ENCODE measurements at places on chromosomes 12 and 14.
A peak's percentile ranks its signal among the peaks of the same experiment; 100 is the strongest.

DNA sequence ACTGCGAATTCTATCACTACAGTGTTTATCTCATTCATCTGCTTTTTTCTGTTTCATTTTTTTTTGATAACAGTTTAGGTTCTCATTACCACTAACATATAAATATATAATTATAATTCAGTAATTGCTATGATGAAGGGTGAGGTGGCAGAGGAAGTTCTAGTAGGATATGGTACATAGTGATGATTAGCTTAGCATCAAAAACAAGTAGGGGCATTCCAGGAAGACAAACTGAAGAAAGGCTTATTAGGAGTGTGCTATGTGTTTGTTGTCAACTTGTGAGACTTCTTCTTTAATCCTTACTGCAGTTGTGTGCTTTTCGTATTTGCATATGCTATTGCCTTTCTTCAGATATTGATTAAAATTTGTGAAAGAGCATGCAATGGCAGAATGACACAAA lies 20.6 kb downstream of the FUT8 start:
- DNase-seq: no peak

GRCh38 chr14:28758885-28759652 lies 7.5 kb upstream of the FOXG1 start:
- no peak for DNase-seq

- DNase-seq: no peak
These were observed 12.8 kb downstream of the MTHFD1 start for GRCh38 chr14:64400829-64401459.

DNA sequence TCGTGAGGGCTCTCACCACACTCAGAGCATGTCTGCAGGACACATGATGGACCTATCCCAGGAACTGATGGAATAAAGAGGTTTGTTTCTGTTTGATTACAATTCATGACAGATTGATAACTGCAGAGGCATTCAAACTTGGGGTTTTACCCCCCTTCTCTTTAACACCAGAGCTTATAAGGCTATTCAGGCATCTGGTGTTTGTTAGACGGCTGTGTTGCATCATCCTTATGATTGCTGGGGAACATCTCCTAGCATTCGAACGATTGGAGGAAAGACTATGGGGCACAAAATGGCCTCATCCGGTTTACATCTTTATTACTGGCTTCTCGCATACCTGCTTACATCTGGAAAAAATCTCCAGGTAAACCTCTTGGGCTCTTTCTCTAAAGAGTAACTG lies 191.8 kb downstream of the MSRB3 start:
- DNase-seq: no peak

DNA sequence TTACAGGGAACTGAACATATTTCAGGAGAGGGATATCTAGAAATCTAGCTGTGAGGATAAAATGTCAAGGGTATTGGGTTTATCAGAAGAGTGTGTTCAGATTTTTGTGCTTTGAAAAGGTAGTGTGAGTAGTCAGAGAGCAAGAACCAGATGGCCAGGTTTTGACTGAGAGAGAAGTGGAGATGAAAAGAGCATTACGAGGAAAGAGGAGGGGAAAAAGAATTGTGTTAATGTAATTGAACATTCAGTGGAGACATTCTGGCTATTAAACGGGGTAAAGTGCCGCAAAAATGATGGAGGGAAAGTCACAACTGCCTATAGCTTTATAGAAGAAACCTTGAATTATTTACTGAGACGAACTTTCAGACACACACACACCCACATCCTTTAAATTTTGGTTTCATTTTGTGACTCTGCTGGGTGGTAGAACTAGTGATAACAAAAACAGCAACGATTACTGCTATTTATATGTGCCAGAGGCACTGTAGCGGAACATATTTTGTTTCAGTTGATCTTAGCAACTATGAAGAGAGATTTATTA lies 213.6 kb downstream of the ERC1 start:
- no peak for DNase-seq

GRCh38 chr12:20423557-20423956 lies 55.2 kb downstream of the PDE3A start:
- no peak for DNase-seq

DNA sequence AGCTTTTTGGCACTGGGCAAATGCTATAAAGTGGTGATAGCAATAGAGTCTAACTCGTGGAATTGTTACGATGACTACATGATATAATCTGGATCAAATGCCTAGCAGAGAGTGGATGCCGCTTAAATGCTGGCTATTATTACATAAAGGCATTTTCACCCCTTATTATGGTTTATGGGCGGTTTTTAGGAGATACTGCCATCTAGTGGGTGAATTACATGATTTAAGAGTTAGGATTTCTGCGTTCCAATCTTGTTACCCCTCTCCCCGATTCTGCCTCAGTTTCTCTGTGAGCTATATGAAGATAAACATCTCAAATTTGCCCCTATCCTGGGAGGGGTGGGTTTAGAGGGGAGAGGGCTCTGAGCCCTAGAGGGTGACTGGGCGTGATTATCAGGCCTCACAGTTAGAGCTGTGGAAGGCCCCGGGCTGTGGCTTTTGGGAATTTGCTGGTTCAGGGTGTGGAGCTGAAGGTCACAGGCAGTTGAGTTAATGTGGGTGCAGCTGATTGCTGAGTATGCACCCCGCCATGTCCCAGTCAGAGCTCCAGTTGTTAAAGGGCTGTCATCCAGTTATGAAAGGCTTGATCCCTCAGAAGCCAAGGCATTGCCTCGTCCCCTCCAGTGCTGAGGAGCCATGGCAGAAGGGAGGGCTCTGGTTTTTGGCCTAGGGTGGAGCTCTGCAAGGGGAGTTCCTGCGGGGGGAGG lies 14.4 kb downstream of the CLSTN3 start:
- DNase-seq: peak; percentile 18

DNA sequence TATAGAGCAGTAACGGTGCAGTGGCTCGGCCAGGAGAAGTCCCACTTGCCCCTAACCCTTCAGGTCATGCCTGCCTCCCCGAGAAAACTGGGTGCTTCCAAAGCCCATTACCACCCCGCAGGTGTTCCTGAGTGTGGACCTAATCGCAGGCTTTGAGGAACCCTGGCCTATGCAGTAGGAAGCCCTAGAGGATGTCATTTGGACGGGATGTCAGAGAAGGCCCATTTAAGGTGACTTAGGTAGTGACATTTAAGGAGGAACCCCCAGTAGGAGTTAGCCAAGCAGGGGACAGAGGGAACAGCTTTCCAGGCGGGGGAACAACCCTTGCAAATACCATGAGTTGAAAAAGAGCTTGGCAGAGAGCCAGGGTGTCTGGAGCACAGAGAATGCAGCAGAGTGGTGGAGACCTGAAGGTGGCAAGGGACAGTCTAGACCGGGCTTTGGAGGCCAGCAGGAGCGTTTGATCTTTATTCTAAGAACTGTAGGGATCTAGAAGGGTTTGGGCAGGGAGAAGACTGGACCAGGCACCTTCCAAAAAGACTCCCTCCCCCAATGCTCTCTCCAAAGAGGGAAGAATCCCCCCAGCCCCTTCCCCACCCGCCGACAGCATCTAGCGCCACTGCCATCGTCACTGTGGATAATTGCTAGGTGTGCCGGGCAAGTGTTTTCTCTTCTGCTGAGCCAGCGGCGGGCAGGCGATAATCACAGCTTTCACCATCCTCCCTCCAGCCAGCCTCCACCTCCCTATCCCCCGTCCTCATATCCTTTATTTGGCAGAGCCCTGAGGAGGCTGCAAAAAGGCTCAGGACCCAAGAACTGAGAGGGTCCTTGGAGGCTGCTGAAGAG lies 33.3 kb upstream of the BEGAIN start:
- peak; percentile 30 for DNase-seq

- no peak for DNase-seq
These were observed 24.0 kb upstream of the SLC8A3 start for GRCh38 chr14:70212752-70213151.

DNA sequence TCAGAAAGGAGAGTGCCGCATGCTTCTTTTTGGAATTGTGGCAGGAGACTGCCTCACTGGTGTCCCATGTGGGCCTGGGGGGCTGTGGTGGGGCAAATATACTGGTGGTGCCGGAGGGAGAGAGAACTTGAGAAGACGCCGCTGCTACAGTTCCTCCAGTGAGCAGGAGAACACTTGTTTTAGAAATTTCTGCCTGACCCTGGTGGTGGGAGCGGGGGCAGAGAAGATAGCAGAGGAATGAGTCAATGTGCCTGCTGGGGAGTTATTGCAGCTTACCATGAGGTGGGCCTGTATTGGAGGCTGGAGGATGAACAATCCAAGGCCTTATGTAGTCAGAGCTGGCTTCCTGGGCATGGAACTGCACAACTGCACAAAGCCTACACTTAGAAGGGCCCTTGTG lies 211.8 kb downstream of the SNAPC1 start:
- no peak for DNase-seq

DNA sequence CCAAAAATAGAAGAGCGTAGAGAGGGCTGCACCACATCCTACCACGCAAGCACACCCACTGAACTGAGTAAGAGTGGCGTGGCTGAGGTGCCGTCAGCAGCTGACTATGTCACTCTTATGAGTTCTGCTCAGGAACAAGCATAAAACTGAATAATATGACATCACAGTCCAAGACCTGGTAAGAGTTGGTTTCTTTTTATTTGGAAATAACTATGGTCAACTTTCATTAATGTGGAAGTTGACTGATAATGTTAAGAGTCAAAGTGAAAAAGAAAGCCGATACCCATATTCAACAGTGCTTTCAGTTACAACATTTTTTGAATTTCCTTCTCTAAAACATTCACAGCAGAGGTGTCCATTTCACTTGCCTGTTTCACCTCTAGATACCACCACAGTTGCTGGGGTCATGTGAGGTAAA lies 44.6 kb downstream of the GNS start:
- no peak for DNase-seq

- DNase-seq: no peak
These were observed 72.2 kb downstream of the DDX51 start for GRCh38 chr12:132071830-132072384.

- DNase-seq: no peak
These were observed 14.9 kb upstream of the POLR3B start for GRCh38 chr12:106342397-106343213.

DNA sequence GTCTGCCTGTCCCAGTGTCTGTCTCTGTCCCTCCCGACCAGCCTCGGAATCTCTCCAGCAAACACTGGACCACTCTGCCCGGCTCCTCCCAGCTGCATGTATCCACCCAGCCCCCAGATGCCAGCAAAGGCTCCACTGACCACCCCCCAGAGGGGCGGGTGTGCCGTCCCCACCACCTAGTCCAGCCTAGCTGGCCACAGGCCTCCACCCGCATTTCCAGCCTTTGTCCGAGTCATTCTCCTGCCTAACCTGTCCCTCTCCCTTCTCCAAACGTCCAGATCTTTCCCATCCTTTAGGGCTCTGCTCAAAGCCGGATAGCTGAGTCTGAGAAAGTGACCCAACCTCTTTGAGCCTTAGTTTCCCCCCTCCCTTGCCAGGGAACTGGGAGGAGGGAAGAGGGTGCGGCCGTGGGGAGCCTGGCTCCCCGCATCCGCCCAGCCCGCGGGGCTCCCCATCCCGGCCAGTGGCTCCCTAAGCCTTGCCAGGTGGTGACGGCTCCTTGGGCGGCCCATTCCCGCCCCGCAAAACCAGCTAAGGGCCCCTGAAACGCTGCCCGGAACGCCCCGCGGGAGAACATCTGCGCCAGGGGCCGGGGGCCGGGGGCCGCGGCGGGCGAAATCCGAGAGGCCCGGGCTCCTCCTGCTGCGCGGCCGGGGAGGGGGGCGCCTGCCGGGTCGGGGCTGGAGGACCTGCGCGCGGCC lies 34.6 kb upstream of the ANKRD9 start:
- DNase-seq: no peak

DNA sequence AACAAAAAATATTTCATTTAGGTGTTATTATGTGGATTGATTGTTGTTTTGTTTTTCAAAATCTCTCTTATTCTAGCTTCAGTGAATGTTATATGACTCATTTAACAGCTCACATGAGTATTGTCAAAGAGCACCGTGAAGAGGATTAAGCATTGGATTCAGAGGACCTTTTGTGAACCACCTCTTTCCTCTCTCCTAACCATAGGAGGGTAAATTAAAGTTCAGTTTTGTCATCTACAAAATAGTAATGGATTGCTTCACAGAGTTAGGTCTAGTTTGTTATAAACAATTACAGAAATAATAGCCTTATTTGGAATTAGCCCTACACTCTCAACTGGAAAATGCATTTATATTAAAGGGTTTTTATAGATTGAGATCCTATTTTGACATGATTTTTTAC lies 962 bp upstream of the KERA start:
- no peak for DNase-seq

- no peak for DNase-seq
These were observed 37.9 kb downstream of the LRRK2 start for GRCh38 chr12:40262657-40263056.

DNA sequence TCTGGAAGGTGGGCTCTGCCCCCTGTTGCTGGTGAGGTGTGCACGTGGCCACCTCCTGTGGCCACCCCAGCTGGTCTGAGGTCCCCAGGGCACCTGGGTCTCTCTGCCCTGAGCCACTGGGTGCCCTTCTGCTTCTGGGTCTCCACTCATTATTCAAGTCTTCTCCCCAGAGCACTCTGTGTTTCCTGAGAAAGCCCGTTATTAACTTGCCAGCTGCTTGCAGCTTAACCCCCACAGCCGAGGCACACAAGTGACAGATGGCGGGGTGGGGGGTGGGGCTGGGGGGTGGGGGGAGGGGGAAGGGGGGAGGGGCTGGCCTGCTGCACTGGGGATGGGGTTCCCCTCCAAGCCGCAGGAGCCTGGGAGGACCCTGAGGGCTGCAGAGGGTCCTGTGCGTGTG lies 40.5 kb downstream of the FBRSL1 start:
- DNase-seq: no peak

- DNase-seq: no peak
These were observed 15.9 kb downstream of the MAP3K12 start for GRCh38 chr12:53483225-53483978.

DNA sequence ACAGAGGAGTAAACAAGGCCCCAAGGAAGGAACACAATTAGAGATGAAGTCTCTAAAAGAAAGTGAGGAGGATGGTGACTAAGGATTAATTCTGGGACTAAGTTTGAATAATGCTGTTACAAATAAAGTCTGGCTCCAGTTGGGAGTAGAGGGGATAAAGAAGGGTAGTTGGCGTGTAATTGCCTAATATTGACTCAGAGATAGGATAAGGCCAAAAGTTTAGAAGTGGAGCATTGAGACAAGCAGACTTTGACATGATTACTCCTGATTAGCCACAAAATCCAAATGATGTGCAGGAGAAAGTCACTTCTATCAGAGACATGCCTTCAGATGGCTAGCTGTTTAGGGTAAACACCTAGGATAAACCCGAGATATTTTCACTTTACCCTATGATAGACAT lies 108.4 kb downstream of the PLCZ1 start:
- DNase-seq: no peak

DNA sequence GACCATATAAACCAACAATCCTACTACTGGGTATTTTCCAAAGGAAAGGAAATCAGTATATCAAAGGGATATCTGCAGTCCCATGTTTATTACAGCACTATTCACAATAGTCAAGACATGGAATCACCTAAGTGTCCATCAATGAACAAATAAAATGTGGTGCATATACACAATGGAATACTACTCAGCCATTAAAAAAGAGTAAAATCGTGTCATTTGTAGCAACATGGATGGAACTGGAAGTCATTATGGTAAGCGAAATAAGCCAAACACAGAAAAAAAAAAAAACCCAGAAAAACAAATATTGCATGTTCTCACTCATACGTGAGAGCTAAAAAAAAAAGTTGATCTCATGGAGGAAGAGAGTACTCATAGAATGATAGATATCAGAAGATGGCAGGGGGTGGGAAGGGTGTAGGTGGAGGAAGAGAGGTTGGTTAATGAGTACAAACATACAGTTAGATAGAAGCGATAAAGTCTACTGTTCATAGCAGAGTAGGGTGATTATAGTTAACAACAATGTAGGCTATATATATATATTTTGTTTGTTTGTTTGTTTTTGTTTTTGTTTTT lies 49.3 kb downstream of the BCAT1 start:
- no peak for DNase-seq

GRCh38 chr14:55146425-55146824 lies 17.4 kb downstream of the LGALS3 start:
- no peak for DNase-seq

- no peak for DNase-seq
These were observed 176.1 kb downstream of the BCAT1 start for GRCh38 chr12:24772813-24773212.
